Eye (tissue), 1 donor: ENCODE measurements at places on chromosomes 4 and X.

- no peak for DNase-seq
Measured at GRCh38 chrX:46254641-46255040, 290.6 kb downstream of the ZNF674 start.

DNA sequence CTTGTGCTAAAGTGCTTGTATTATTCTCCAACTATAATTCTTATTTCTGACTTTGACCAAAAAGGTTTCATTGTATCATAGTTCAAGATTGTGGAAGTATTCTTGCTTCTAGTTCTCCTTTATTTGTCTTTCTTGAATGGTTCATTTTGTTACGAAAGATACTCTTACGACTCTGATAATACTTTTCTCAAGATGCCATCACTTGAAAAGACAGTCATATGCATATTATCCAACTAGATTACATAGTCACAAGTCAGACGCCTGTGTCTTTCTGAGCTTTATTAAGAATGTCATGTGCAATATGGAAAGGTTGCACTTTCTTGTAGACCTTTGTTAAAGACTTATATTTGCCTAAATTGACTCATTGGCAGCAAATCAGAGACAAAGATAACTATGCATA, 71.4 kb upstream of the HPGD start:
- no peak for DNase-seq

DNA sequence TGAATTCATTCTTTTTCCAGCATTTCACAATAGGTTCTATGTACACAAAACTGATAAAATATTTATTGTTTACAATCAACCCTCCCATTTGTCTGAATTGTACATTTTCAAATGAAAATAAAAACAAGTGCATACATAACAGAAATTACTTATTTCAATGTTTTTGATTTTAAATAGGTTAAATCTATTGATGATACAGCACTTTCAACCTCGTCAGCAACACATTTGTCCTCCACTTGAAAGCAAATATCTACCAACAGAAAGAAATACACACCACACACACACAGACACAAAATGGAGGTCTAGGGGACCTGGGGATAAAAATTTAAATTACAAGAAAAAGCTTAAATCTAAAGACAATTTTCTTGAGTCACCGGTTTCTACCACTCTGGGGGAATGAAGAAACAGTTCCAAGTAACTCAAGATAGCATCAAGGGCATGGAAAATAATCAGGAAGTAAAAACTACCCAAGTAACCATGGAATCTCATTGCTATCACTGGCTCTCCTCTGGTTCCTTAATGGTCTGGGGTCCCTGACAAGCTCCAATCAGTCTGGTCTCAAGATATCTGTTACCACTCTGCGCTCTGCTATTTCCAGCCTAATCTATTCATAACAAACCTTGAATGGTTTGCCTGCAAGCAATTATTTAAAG, 27.6 kb downstream of the ANKRD17 start:
- no peak for DNase-seq

DNA sequence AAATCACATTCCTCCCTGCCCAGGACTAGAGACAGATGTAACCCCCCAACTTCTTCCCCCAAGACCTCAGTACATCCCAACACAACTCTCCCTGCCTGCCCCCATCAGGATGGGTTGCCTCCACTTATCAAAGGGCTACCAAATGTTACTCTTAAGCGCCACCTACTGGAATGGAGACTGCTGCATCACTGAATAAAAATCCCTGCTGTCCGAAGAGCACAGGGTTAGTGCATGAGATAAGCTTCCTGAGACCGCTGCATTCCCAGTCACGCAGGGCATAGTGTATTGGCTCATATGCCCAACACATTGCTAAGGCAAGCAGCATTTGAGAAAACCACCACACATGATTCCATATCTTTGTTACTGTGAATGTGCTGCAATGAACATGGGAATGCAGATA, 544.5 kb downstream of the PPP4R3C start:
- no peak for DNase-seq

DNA sequence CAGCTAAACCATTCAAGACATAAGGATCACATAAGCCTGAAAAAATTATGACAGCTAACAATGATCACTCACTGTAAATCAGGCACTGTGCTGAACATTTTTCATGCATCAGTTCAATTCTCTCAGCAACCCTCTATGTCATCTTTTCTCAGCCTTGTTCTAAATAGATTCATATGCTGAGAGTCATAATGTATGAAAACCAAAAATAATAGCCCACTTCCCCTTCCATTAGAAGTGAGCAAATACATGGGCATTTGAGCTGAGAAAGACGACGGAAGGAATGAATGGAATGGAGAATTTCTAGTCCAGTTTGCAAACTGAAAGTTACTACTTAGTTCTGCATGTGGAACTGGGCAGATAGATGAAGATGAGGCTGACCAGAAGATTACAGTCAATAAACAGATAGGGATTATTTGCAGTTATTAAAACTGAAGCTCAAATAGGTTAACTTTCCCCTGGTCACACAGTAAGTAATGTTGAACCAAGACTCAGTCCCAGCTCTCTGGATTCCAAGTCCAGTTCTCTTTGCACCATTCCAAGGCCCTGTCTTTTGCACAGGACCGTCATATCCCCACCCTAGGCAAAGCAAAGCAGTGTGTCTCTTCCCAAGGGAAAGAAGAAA, 1.6 kb upstream of the SH3RF1 start:
- peak; percentile 48 for DNase-seq

- no peak for DNase-seq
Measured at GRCh38 chr4:148345509-148345908, 96.7 kb downstream of the NR3C2 start.
